ENCODE measurements at places on chromosomes 3 and 15. TPM values are rescaled to one million over a fixed set of nuclear protein-coding genes. Genes with fewer than 3 reads are reported as not detected.

DNA sequence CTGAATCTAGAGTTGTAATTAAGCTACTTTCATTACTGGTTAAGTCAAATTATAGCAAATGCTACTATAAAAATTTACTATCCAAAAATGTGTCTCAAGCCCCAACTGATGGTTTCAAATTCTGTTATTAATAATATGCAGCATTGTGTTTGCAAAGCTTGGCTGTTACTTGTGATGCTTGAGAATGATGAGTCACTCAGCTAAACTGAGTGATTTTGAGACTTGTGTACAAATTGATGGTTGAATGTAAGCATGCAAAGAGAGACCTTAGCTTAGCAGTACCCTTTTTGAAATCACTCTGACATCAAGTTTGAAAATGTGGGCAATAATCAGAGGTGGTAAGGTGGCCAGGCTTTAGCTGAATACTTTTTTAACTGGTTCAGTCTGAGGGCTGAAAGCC, 27.6 kb downstream of the OPA1 start:
- DNase-seq = peak; percentile 33

DNA sequence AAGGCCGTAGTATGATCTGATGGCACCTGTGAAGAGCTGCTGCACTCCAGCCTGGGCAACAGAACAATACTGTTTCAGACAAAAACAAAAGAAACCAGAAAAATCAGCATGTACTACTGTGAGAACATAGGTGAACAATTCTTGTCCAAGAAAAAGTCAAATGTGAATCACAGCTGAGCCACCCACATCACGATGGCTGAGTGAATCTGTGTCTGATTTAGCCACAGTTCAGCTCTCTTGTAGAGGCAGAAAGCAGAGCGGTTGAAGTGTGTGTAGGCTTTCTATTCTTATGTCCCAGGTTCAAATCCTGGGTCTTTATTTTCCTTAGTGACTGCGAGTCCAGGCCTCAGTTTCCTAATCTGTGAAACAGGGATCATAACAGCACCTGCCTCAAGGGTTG, 4.4 kb upstream of the FURIN start:
- DNase-seq = no peak

DNA sequence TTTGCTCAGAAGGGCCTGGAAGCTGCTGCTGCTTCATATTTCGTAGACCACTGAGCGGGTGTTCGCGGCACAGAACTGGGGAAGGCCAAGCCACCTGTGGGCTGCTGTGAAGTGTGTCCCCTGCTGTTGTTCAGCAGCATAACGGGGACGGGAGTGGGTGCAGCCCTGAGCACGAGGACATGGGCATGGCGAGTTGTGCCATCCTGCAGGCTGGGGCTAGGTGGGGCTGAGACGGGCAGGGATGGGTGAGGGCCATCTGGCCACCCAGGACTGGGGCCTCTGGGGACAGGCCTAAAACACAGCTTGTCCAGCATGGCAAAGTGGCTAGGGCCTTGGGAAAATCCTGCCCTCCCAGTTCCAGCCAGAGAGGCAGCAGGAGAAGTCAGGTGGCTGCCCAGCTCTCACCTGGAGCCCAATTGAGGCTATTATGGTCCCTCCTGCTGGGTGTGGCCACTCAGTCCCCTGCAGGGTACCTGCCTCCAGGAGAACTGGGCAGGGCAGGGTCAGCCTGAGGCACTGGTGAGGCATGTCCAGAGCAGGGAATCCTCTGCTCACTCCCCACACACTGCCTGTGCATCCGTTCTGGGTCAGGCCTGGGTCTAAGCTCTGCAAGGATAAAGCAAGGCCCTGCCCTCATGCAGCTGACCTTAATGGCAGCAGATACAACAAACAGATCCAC, 29.5 kb downstream of the CFAP100 start:
- DNase-seq = no peak

GRCh38 chr3:78588906-78589621, 1178.7 kb downstream of the ROBO1 start:
- DNase-seq = no peak

GRCh38 chr3:72405943-72406566, 442.2 kb downstream of the SHQ1 start:
- no peak for DNase-seq

- DNase-seq = no peak
Observed at GRCh38 chr15:96460106-96460505, 129.6 kb downstream of the NR2F2 start.

- no peak for DNase-seq
Observed at GRCh38 chr3:183094711-183095110, 4.6 kb downstream of the MCCC1 start.

DNA sequence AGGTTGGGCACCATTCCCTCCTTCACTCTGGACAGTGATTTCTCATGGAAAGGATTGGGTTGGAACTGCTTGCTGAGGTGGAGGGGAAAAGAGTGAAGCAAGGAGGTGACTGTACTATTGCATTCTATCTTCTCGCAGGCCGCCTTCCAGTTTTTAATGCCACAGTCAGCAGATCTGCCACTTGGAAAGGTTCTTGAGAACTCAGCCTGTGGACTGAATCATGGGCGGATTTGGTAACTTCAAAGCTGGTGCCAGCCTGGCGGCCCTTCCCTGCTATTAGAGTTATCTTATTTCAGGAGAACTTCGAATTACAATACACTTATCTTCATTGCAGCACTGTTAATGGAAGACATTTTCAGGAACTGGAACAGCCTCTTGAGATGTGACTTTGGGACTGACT, 23.1 kb upstream of the SLC28A2 start:
- DNase-seq = no peak

DNA sequence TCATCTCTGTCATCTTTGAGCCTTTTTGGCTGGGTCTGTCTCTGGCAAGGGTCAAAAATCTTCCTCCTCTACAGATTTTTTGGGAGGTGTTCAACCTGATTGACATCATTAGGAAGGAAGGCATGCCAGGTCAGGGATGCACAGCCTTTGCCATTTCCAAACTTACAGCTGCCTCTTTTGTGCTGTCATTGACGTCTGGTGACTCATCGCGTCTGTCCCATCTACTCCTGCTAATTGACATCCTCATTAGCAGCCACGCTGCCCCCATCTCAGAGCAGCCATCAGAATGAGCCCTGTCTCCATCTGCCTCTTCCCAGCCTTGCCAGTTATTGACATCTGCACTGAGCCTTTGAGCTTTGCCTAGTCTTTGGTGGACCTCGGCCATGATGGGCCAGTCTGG, 53.0 kb downstream of the PDIA5 start:
- DNase-seq = no peak

DNA sequence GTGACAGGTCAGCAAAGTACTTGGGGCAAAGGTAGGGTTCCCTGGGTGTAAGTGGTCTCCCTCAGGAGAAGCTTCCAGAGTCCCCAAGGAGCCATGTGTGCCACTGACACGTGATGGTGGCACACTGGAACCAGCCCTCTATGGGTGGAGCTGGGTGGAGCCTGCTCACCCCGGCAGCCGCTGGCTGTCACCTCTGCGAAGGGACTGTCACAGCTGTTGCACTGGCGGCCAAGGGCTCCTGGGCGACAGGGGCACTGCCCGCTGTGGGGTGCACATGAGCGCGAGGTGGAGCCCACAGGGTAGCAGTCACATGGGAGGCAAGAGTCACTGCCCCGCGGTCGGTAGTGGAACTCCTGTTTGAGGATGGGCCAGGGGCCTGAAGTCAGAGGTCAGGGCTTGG, 12.0 kb downstream of the CELSR3 start:
- no peak for DNase-seq

GRCh38 chr15:85010386-85011159, 28.9 kb downstream of the PDE8A start:
- DNase-seq = no peak

DNA sequence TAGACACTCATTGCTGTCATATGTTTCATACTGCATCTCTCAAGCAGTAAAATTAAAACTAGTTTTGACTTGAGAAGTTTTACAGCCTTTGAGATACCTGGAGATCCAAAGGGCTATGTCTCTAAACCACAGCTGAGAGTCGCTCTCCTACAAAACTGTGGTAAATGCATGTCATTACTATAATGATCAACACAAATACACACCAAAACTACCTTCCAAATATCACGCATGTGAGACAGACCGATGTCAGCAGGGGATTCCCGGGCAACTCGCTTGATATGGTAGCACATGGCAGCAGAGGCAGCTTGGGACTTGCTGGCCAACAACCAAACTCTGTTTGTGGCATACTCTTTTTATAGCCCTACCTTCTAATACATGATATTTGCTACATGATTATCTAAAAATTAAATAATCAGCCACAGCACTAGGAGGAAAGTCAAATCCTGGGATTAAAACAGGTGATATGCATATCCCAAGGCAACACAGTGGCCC, 56.3 kb downstream of the PDZRN3 start:
- no peak for DNase-seq

DNA sequence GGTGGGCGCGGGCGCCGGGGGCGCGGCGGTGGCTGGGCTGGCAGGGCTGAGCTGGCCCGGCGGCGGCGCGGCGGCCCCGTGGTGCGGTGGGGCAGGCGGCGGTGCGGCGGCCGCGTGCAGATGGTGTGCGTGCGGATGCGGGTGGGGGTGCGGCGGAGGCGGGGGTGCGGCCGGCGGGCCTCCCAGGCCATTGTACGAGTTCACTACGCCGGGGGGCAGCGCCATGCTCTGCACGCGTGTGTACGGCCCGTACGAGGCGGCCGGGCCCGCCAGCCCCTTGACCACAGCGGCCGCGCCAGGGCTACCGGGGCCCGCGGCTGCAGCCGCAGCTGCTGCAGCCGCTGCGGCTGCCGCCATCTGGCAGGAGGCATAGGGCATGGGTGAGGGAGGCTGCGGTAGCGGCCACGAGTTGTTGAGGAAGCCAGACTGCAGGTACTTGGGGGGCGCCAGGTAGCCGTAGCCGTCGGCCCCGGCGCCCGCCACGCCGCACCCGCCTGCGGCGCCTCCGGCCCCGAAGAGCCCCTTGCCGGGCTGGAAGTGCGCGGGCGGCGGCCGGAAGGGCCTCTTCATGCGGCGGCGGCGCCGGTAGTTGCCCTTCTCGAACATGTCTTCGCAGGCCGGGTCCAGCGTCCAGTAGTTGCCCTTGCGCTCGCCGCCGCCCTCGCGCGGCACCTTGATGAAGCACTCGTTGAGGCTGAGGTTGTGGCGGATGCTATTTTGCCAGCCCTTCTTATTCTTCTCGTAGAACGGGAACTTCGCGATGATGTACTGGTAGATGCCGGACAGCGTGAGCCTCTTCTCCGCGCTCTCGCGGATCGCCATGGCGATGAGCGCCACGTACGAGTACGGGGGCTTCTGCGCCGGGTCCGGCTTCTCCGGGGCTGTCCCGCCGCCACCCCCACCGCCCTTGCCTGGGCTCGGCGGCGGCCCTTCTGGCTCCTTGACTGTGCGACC, 951 bp downstream of the FOXL2 start:
- DNase-seq = no peak

DNA sequence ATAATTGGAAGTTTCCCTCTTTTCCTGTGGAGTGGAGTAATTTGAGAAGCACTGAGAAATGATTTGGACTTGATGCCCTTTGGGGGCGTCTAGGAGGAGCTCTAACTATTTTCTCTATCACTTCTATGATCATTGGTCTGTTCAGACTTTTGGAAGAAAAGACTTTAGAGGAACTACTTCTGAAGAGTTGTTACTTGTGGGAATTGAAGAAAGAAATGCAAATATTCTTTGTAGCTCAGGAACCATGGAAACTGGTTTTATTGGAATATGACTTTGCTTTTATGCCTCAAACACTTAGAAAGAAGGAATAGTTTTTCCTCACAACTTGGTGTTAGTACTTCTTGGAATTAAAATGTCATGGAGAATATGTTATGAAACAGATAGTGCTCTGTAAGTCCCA, 122.0 kb upstream of the ALDH1A3 start:
- no peak for DNase-seq

DNA sequence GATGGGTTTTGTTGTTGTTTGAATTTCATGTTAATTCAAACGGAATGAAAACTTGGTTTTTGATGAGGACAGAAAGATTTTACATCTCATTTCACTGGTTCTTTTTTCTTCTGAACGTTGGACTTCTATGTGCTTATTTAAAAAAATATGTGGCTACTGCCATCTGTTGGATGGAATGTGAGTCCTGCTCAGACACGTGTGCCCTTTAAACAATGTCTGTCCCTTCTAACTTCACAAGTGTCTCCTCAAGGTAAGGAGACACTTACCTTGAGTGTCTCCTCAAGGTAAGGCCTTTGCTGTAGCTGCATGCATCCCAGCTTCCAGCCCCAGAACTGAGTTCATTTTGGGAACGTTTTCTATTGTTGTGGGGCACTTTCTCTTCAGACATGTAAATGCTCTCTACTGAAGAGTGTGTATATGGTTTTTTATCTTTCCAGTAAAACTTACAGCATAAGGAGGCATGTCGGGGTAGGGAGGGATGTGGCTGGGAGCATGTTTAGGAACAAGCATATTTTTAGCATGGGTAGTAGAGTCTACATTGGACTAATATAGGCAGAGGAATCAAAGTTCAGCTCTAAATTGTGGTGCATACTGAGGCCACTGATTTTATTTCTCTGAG, 63.1 kb upstream of the UBE3A start:
- no peak for DNase-seq

GRCh38 chr3:19148768-19149091, 420 bp downstream of the KCNH8 start:
- DNase-seq = no peak

DNA sequence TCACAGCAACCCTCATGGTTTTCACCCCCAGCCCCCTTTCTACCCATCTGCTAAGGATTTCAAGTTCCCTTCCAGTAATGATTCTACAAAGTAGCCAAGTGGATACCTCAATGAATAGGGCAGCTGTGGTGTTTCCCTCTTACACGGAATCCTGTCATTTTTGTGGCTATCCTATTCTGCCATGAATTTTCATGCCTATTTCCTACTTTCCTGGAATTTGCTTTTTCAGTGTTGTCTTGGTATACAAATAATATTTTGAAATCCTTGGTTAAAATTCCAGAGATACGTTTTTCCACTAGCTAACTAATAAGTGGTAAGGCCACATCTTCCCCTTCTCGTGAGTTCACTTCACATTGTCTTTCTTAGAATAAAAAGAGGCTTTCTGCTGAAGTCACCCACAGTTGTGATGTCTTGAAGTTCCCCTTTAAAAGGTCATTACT, 7.5 kb downstream of the ADPRH start:
- DNase-seq = no peak

DNA sequence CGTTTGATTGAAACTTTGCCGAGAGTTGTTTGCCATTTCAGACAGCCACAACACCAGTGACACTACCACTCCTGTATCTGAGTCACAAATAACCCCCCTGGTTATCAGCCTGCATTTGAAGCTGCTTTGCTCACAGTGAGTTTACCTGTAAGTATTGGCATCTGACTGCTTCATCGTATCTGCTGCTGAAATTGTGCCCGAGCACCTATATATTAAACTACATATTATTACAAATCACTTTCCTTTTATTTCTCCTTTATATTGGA, 39.2 kb upstream of the SPSB4 start:
- no peak for DNase-seq

DNA sequence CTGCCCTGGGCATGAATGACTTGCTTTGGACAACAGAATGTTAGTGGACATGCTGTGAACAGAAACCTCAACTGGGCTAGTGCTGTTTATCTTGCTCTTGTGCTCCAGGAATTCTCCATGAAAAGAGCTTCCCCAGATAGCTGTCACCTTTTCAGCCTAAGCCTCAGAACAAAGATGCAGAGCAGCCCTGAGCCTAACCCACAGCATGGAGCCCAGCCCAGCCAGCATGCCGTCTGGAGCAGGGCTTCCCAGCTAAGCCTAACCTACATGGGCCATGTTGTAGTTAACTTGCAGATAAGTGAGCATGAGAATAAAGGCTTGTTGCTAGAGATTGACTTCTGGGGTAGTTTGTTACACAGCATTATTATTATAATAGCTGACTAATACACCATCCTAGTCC, 48.9 kb downstream of the SCN5A start:
- no peak for DNase-seq

GOLGA8J gene
- not detected for total RNA-seq

TGM5 gene
- 5.6 TPM for total RNA-seq

LMAN1L gene
- not detected for total RNA-seq

SKOR1 gene
- total RNA-seq = 0.36 TPM

UBAP1L gene
- 2.4 TPM for total RNA-seq

CPNE9 gene
- total RNA-seq = not detected

SNTN gene
- total RNA-seq = not detected

NTRK3 gene
- total RNA-seq = not detected
